ENCODE measurements at places on chromosomes 1 and 21.

DNA sequence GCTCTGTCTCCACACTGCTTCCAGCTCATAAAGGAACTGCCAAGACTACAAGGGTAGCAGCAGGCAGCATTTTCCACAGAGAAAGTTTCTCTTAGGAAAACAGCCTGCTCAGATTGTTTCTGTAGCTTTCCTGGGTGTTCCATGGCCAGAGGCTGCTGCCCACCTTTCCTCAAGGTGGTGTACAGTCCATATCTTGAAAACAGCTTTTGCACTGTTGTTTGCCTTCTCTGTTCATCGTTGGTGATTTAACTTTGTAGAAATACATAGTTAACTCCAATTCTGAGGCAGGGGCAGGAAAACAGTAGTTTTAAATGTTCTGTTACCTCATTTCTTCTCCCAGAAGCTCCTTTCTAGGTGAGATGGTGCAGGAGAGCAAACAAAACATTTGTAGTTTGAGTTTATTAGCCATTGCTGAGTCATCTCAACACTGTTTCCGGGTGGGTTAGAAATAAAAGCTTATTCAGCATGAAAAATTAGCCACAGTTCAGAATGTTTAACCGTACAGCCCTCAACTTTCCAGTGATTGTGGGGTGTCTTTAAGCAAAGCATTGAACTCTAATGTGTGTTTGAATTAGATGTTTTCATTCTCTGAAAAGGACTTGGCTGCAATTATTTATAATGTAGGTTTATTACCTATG lies 41.7 kb downstream of the DIP2A start:
- DNase-seq, result no peak

DNA sequence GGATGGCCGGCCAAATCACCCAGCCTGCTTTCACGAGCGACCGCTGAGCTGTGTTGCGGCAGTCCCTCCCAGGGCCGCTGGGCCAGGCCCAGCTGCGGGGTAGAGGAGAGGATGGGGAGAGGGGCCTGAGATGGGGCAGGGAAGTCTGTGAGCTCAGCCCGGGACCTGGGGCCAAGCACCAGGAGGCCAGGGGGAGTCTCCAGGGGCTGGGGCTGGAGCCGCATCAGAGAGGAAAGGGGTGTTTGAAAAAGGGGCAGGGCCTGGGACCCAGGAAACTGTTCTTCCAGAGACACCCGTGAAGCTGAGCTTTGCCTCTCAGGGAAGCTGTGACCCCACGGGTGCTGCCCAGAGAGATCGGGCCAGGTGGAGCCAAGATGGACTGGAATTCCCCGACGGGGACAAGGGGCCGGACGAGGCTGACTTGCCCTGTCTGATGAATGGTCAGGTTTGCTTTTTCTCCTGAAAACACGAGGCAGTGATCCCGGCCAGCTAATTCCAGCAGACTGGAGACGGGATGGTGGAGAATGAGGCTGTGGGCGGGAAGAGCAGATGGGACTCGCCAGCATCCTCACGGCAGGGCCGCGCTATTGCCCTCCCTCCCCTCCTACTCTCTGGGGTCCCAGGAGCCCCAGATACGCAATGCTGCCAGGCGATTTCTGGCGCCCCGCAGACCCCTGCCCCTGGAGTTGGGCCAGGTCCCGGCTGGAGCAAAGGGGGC lies 40.3 kb upstream of the COL18A1 start:
- DNase-seq, result no peak

GRCh38 chr1:68103884-68104554 lies 53.6 kb upstream of the DIRAS3 start:
- DNase-seq, result no peak

DNA sequence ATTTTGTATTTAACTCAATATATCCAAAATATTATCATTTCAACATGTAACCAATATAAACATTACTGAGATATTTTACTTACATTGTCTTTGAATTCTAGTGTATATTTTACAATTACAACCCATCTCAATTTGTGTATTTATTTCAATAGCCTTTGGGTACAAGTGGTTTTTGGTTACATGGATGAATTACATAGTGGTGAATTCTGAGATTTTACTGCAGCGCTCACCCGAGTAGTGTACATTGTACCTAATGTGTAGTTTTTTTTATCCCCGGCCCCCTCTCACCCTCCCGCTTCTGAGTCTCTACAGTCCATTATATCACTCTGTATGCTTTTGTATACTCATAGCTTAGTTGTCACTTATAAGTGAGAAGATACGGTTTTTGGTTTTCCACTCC lies 117.0 kb upstream of the GALNT2 start:
- DNase-seq, result no peak
